RPMI7951 (cell line): ENCODE measurements at places on chromosomes 3 and 15.
A peak's percentile ranks its signal among the peaks of the same experiment; 100 is the strongest.

- no peak for DNase-seq
Measured at GRCh38 chr15:42493679-42494078, 1.8 kb upstream of the SNAP23 start.

DNA sequence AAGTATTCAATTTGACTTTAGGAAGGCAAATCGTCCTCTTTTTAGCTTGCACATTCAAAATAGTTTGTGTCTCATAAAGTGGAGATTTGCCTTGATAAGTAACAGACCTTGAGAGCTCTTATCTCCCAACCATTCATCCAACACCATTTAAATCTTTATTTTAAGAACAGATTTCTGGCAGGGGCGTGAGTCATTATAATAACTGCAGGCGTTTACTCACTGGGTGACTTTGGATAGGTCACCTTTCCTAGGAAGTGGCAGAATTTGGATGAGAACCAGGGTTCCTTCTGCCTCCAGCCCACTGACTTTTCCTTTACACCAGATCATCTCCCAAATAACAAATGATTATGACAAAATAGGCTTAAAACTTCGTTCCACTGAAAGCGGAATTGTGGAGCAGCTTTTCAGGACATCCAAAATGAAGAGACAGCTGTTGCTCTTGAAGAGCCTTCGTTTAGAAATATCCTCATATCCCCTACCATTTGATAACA is 5.0 kb downstream of the LMCD1 start:
- DNase-seq = peak; percentile 93

DNA sequence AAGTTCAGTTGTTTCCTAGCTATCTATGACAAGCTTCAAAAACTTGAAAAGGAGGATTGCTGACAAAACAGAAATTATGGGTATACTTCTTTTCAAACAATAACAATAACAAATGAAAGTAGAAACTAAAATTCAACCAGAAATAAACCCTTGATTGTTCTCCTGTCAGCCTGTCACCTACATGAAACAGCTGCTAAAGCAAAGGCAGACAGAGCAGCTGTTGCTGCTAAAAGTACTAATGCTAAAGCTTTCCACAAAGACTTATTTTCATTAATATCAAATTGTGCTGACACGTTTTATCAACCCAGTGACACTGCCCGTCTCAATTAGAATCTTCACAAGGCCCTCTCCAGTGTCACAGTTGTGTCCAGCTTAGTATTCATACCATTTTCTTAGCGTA is 533.2 kb upstream of the GBE1 start:
- DNase-seq = no peak

GRCh38 chr15:58752716-58753115 is 3.2 kb upstream of the ADAM10 start:
- DNase-seq = no peak

DNA sequence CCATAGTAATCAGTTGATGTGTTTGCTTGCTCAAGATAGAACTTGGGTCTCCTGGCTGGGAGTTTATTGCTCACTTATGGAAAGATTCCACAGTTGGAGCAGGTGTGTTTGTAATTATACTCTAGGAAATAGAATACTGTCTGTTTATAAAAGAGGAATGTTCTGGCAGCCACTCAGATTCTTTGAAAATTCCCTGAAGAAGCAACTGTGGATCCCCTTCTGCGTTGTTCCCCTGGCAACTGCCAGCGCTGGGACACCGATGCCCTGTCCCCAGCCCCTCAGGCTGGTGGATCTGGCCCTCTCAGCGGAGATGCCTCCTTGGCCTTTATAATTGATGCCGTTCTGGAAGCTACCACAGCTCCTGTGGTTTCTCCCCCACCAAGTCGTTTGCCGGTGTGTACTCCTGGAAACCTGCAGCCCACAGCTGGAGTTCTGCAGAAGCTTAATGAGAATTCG is 225.9 kb downstream of the ITPR1 start:
- DNase-seq = peak; percentile 44

DNA sequence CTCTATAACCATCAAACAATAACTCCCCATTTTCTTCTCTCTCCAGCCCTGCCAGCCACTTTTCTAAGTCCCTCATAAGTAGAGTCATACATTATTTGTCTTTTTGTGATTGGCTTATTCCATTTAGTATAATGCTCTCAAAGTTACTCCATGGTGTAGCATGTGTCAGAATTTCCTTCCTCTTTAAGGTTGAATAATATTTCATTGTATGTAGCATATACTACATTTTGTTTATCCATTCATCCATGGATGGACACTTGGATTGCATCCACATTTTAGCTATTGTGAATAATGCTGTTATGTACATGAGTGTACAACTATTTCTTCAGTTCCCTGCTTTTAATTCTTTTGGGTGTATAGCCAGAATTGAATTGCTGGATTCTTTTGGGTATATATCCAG is 138.4 kb downstream of the ATG7 start:
- DNase-seq = no peak

DNA sequence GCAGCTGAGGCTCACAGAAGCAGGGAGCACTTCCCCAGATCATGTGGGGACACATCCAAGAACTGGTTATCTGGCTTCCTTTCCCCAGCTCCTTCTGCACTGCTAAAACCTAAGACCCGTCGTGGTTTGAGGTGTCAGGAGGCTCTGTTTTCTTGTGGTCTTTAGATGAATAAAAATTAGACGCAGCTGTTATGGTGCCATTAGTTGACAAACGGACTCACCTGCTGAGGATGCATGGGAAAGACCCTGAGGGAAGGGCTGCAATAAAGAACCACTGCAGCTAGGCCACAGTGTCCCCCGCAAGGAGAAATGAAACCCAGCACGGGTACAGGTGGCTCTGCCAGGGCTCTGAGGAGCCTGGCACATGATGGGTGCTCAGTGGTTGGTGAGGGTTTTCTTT is 99.4 kb downstream of the IQSEC1 start:
- no peak for DNase-seq

DNA sequence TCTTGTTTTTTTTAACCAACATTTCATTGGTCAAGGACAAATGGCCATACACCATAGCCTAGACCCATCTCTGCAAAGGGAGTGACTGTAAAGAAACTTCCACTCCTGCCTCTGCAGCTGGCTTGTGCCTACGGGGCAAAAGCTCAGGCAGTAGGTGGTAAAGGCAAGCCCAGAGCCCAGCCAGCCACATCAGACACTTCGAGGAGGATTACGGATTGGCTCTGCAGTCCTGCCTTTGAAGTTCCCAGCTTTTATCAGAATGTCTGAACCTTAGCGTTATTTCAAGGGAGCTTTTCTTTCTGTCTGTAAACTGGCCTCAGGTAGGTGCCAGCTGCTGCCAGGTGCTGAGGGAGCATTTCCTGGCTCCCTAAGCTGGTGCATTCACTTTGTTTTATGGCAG is 15.6 kb downstream of the ZNF710 start:
- no peak for DNase-seq

GRCh38 chr3:86702381-86702958 is 288.5 kb downstream of the VGLL3 start:
- peak; percentile 9 for DNase-seq

DNA sequence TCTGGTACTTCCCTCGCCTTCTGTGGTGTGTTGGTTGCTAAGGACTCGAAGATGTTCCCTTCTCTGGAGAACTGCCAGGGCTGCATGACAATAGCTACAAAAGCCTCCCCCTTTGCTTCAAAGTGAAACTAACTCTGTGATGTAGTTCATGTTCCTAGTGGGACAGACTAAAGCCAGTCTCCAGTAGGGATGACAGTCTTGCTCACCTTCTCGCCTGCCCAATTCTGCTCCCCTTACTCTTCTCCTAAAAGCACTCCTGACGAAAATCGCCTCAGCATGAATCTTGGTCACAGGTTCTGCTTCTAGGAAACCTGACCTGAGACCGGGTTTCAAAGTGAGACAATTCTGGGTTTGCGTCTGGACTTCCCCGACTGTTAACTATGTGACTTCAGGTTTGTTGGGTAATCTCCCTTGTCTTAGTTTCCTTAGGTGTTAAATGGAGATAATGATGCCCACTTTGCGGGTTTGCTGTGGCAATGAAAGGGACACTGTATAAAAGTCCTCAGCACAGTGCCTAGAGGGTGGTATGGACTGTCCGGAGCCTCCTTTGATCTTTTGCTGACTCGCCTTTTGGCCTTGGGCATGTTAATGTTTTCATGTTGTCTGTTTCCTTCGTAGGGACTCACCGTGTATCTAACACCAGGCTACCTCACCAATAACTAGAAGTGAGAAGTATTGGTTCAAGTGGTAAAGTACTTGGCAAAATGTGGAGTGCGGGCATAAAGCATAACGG is 24.9 kb upstream of the THRB start:
- peak; percentile 79 for DNase-seq

DNA sequence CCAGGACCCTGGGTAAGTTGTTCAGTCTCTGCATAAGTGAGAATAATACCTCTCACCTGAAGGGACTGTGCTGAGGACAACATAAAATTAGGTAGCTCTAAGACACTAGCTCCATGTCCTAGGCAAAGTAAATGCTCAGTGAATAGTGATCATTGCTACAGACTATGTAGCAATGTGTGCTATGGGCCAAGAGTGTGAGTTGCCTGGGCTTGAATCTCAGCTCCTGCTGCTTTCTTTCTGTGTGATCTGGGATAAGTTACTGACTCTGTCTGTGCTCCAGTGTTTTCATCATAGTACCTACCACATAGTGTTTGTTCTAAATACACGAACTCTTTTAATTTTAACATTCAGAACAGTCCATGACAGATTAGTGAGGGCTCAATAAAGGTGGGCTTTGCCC is 81.1 kb upstream of the MFGE8 start:
- no peak for DNase-seq

DNA sequence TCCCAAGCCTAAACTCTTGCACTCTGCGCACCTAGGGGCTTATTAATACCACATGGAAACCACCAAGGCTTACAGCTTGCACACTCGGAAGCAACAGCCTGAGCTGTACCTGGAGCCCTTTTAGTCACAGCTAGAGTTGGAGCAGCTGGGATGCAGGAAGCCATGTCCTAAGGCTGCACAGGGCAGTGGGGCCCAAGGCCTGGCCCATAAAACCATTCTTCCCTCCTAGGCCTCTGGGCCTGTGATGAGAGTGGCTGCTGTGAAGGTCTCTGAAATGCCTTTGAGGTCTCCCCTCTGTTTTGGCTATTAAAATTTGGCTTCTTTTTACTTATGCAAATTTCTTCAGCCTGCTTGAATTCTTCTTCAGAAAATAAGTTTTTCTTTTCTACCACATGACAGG is 383.9 kb upstream of the UBE2E2 start:
- DNase-seq = no peak

DNA sequence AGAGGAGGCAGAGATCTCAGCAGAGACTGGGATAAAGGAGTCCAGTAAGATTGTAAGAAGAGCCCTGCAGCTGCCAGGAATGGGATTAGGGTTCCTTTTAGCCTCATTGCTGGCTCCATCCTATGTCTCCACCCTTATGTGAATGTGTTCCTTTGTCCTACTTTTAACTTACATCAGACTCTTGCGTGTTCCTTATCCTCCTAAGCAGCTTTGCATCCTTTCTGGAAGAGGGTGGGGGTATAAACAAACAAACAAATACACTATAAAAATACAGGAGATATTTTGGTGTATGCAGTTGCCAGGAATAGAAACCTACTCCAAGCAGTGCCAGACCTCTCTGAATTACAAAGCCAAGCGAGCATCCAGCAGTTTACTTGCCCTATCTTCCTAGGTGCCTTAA is 194.7 kb downstream of the ADAMTS9 start:
- no peak for DNase-seq

- DNase-seq = peak; percentile 85
Measured at GRCh38 chr3:71130471-71131374, 452.8 kb downstream of the FOXP1 start.
